CD4-positive, alpha-beta memory T cell (primary cell): ENCODE measurements at places on chromosomes 11 and 22. TPM values are rescaled to one million over a fixed set of nuclear protein-coding genes. Genes with fewer than 3 reads are reported as not detected.

- DNase-seq: no peak
These were observed 42.8 kb upstream of the YWHAH start for GRCh38 chr22:31901388-31902137.

GRCh38 chr11:126480410-126481302 is 125.2 kb downstream of the ST3GAL4 start:
- DNase-seq: peak; percentile 65

ME3 gene
- polyA plus RNA-seq: not detected

GRCh38 chr22:39144101-39144767 is 8.2 kb downstream of the CBX7 start:
- DNase-seq: peak; percentile 84

DNA sequence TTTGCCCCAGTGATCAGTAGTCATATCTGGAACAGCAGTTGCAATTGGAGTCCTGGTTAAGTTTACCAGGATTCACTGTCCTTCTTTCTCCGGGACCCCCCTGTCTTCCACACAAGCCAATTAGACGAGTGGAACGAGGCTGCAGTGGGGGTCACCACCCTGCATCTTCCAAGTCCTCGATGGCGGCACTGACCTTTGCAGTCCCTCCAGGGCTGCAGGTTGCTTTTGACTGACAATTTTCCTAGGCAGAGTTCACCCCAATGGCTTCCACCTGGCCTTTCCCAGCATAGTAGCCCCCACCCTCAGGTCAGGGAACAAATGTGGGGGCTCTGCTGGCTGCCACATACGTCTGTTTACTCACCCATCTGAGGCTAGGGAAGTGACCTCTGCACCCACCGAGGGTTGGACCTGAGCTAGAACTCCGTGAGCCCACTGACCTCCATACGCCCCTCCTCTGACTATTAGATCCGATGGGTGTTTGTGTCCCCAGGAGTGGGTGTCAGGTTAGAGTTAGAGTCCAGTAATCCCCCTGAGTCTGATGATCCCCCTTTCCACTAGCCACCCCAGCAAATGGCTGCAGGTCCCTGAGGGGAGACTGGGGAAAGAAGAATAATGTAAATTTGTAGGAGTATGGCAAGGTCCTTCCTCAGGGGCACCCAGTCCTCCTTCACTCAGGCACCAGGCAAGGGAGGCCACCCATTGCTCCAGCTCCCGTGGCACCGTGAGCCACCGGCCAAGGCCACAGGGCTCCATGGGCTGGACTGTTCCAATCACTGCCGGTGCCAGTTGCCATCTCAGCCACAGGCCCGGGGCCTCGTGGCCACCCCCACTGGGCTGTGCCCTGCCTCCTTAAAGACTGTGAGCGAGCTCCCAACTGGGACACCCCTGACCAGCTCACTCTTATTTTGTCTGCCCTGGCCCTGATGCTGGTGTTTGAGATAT is 5.5 kb downstream of the C11orf21 start:
- DNase-seq: no peak

ADM2 gene
- 0.07 TPM for polyA plus RNA-seq

DNA sequence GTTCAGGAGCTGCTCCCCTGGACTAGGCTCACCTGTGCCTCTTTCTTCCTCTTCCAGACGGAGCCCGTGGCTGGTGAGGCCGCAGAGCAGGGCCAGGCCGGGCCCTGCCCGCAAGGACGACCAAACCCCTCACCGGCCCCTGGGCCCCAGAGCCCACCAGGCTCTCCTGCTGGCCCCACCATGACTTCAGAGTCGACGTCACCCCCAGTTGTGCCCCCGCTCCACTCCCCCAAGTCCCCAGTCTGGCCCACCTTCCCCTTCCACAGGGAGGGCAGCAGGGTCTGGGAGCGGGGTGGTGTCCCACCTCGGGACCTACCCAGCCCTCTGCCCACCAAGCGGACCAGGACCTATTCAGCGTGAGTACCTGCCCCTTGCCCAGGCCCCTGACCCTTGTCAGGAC is 11.0 kb downstream of the CSDC2 start:
- no peak for DNase-seq

KCTD21 gene
- 2.6 TPM for polyA plus RNA-seq

GRCh38 chr11:131661132-131661531 is 290.7 kb downstream of the NTM start:
- DNase-seq: no peak

DNA sequence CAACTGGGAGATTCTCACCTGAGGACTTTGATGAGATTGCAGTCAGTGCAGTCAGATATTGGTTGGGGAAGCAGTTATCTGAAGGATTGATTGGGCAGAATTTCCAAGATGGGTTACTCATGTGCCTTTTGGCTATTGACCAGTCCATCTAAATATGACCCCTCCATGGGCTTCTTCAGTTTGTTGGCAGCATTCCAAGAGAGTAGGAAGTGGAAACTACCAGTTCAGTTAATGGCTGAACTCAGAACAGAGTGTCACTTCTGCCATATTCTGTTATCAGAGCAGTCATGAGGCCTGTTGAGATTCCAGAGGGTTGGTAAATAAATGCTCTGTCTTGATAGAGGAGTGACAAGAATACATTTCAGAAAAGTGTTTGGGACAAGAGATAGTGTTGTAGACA is 71.0 kb downstream of the CYP2R1 start:
- DNase-seq: no peak

DNA sequence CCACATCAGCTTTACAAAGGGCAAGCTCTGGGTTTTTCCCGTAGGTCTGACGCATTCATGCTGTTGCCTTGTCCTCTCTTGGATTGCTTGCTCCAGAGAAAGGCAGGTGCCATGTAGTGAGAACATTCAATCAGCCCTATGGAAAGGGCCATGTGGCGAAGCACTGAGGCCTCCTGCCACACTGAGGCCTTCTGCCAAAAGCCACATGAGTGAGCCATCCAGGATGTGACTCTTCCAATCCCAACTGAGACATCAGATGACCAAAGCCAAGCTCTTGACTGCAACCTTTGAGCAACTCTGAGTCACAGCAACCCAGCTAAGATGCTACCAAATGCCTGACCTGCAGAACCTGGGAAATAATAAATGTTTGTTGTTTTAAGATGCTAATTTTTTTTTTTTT is 9.0 kb upstream of the PANX3 start:
- no peak for DNase-seq

P2RY2 gene
- not detected for polyA plus RNA-seq
